ENCODE measurements at places on chromosomes 11 and 22.

GRCh38 chr22:36258701-36259614, 6.0 kb downstream of the APOL1 start:
- peak; percentile 7 for DNase-seq

DNA sequence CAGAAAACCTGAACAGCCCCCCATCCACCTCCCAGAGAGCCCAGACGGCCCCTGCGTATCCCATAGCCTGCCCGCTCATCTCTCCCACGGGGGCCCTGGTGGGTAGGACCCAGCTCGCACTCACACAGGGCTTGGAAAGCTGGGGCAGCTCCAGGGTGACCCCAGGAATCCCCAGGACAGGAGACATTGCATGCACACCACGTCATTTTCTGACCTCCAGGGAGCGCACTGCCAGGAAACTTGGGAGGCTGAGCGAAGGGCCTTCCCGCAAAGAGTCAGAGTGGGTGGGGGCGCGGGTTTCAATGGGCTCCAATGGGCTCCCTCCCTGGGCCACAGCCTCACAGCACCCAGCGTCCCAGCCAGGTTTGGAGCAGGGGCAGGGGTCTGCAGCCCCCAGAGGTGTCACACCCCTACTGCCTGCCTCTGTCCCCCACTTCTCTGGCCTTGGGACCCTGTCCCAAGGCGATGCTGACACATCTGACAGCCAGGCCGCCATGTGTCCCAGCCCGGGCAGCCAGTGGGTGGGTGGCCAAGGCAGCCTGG, 8.2 kb upstream of the SYT8 start:
- no peak for DNase-seq

DNA sequence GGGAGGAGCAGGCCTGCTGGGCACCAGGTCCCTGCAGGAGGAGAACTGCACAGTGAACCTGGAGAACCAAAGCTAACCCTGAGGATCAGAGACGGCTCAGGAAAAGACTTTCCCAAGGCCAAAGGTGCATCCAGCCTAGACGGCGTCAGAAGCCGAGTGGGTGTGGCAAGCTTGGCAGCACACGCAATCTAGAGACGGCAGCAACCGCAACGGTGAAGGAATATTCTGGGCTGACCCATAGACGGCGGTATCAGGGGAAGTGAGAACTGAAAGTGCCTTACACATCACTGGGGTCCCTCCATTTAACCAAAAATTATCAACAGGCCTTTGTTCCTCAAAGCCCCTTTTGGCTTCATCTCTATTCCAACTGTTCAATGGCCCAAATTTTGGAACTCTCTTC, 26.2 kb downstream of the SPATA19 start:
- DNase-seq = no peak

DNA sequence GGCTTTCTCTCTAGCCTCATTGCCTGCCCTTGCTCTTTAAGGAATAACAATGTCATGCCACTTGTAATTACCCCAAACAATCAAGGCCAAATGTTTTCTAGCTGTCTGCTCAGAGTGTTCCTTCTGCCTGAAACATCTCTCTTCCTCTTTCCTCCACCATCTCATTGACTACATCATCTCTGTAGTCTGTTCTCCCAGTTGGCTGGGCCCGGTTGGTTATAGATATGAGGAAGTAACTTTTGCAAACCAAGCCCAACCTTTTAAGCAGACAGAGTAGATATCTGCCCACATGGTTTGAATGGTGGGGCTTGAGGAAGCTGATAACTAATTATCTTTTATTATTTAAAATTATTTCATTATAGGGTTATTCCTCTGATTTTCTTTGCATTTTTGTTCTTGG, 104.5 kb downstream of the NTM start:
- DNase-seq = peak; percentile 6

Measured in inflammatory macrophage (primary cell).